Urinary bladder (tissue), 4 donors: ENCODE measurements at places on chromosomes 11 and 22. TPM values are rescaled to one million over a fixed set of nuclear protein-coding genes. Genes with fewer than 3 reads are reported as not detected.
A peak's percentile ranks its signal among the peaks of the same experiment; 100 is the strongest.

DNA sequence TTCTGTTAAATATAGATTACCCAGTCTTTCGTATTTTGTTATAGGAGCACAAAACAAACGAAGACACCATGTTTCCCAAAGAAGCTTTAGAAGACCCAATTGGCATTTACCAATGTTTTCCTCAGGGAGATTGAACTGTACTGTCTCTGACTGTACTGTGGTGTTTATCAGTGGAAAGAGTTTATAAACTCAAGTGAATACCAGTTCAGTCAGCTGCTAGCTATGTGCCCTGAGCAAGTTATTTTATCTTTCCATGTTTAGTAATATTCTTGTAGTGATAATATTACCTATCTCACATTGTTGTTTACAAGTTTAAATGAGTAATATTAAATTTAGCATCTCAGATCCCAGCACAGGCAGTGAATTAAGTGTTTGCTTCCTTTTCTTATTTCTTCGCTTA, 773.2 kb downstream of the KCNA4 start:
- DNase-seq = no peak

DNA sequence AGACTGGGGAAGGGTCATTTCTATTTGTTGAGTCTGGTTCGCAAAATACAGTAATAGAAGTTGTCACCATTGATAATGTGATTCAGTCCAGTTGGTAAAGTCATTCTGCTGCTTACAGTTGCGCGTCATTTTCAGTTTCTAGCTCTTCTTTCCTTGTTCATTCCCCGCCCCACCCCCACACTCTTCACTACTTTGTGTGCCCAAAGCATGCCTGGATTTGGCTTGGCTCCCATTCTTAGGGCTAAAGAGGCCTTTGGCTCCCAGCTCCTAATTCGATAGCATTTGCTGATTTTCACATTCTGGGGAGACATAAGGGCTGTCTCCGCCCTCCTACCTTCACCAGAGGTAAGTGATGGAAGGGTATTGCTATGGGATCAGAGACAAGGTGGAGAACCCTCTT, 43.0 kb downstream of the CECR2 start:
- no peak for DNase-seq

DNA sequence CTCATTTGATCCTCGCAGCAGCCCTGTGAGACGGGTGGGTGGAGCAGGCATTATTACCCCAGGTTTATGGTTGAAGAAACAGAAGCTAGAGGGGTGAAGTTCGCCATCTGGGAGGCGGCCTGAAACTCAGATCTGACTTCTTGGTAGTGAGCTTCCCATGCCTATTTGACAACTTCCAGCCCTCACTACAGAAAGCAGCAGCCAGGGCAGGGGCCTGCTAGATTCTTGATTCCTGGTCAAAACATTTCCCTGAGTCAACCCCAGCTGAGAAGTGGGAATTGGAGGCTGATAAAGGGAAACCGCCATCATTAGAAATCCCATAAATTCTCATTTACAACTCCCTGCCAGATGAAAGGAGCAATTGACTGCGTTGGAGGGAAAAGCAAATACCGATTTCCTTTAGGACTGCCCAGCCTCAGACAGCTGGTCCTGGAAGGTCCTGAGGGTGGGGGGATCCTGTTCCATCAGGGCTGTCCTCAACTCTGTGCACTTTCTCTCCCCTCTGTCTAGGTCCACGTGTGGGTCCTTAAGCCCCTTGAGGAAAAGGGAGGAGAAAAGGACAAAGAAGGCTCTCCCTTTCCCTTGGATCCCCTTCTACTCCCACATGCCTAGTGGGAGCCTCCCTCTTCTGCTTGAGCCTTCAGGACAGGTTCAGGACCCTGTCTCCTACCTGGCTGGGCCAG, 10.2 kb upstream of the NECTIN1 start:
- no peak for DNase-seq

DNA sequence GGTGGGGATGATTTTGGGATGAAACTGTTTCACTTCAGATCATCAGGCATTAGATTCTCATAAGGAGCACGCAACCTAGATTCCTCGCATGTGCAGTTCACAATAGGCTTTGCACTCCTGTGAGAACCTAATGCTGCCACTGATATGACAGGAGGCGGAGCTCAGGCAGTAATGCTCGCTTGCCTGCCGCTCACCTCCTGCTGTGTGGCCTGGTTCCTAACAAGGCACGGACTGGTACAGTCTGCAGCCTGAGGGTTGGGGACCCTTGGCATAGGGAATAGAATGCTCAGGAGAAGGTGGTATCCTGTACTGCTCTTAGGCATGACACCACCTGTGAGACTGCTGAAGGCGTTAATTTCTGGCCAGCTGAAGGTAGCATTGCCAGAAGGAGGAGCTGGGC, 47.0 kb downstream of the STIM1 start:
- DNase-seq = no peak

- no peak for DNase-seq
These were observed 24.4 kb downstream of the UPB1 start for GRCh38 chr22:24519496-24519895.

DNA sequence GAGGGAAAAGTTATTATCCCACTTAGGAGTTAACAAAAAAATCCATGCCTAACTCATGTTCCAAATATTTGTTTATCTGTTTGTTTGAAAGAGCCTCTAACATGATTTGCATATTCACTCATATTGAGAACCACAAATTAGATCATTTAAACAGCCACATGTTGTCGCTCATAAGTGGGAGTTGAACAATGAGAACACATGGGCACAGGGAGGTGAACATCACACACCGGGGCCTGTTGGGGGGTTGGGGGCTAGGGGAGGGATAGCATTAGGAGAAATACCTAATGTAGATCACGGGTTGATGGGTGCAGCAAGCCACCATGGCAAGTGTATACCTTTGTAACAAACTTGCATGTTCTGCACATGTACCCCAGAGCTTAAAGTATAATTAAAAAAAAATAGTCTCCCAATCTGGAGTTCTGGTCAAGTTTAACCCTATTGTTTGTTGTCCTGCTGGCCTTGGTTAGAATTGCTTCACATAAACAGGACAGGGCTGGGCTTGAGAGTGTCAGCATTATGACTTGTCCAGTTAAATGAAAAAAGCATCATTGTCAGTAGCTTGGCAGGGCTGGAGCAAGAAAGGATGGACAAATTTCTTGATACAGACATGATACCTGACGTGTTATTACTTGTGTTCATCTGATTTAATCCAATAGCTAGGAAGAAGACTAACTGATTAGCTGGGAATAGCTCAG, 57.8 kb upstream of the PSMA1 start:
- DNase-seq = no peak

DNA sequence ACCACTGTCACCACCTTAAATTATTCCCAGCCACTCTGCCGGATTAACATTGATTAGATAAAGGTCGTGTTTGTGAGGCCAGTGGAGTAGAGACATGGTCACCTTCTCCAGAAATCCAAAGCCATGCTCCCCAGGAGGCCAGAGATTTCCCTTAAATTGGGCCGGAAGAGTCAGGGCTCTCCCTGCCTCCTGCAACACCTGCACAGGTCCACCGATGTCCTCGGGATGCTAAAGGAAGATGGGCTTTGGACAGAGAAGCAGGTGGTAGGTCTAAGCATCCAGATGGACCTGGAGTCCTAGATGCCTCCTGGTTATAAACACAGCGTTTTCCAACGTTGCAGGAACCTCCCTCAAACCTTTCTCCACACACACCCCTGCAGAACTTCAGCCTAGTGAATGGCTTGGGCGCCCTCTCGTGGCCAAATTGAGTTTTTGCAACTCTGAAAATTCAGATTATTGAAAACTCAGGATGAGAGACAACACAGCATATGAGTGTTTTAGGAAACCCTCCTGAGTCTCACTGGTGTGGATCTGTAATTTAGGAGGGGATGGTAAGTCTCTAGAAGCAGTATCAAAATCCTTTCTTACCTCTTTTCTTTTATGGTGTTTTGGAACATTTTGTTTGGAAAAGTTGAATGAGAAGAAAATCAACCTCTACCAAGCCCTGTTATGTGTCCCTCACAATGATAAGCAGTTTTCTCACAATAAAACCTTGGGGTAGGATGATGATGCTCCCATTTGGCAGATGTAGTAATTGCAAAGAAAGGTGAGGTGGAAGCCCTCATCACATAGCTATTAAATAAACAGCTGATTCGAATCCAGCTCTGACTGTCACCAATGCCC, 109.6 kb downstream of the RRAS2 start:
- peak; percentile 43 for DNase-seq

- no peak for DNase-seq
These were observed 24.3 kb upstream of the POU2AF2 start for GRCh38 chr11:111221208-111221607.

- DNase-seq = no peak
These were observed 10.4 kb upstream of the LINC01488 start for GRCh38 chr11:69470793-69471728.

- no peak for DNase-seq
These were observed 299.3 kb upstream of the DDI1 start for GRCh38 chr11:103737037-103737622.

DNA sequence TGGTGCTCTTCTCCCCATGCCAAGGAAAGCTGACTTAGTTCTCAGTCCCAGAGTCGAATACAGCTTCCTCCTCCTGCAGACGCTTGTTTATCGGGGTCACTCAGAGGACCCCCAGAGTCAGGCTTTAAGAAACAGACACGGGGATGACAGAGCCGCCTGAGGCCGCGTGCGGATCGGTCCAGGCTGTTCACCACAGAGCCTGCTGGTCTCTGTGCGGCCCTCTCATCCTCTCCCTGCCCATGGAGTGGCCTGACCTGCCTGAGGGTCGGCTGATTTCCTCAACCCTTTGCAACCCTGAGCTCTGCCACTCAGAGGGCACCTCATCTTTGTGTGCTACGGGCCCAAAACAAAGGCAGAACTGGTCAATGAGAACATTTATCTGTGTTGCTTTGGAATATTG, 2.1 kb downstream of the GAL start:
- DNase-seq = no peak

GRCh38 chr11:46296528-46297448, 19.3 kb downstream of the CREB3L1 start:
- peak; percentile 89 for DNase-seq

DNA sequence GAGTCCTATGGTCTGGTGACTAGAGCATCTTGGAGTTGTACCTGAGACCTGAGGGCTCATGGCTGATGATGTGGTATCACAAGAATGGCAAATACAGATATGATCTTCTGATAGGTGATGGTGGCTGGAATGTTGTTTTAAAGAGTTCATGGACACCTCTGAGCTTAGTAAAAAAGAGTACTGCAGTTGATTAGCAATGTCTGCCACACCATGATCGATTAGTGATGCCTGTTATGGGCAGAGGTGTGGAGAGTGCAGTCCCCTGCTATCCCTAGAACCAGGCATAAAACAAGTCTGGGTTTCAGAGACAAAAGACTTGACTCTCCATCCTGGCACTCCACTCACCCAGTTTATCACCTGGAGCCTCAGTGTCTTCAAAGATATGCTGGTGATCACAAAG, 1.4 kb upstream of the BATF2 start:
- no peak for DNase-seq

DNA sequence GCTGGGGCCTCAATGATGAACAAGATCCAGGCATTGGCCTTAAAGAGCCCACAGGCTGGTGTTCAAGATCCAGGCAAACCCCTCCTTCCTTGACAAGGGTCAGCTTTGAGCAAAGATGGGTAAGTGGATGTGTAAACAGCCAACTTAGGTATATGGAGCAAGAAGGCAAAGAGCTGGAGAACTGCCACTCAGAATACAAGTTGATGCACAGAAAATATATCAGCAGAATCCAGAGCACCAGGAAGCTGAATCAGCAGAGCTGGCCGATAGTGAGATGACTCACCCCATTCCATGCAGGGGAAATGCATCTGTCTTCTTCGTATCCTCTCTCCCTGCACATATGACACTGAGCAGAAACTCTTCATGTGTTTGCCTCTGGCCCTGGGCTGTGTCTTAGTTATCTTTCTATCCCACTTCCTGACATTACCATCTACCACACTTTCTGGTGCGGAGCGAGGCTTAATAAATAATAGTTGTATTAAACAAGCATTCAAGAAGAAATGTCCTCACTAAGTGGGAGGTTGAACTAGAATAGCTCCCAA, 57.8 kb downstream of the ENDOD1 start:
- peak; percentile 60 for DNase-seq

The MOV10L1 gene
- 9.7 TPM for total RNA-seq

The PNPLA3 gene
- total RNA-seq = 0.37 TPM

The PPARA gene
- 22.8 TPM for total RNA-seq

The ANO5 gene
- 15.4 TPM for total RNA-seq
